ENCODE measurements at places on chromosomes 13 and 19.
A peak's percentile ranks its signal among the peaks of the same experiment; 100 is the strongest.

DNA sequence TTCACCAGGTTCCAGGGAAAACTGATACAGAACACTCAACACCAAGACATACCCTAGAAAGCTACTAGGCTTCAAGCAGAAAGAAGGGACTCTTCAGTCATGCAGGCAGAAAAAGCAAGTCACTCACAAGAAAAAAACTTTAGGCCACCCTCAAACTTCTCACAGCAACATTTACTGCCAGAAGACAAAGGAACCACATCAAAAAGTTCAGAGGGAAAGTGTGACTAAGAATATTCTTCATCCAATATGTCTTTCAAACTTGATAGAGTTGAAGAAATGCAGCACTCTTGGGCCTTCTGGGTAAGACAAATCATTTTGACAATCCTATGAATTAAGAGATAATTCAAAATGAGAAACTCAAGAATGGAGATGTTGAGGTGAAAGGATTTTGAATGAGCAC, 7.7 kb downstream of the DZIP1 start:
- no peak for DNase-seq

- no peak for DNase-seq
Observed at GRCh38 chr13:79482281-79482970, 1.5 kb downstream of the NDFIP2 start.

- DNase-seq, result no peak
Observed at GRCh38 chr13:111359237-111359915, 38.9 kb downstream of the TEX29 start.

GRCh38 chr19:2512523-2513431, 36.9 kb downstream of the GADD45B start:
- no peak for DNase-seq

GRCh38 chr19:12793290-12794195, 2.3 kb downstream of the JUNB start:
- DNase-seq, result peak; percentile 97

GRCh38 chr13:27857282-27857681, 62.5 kb upstream of the PDX1 start:
- DNase-seq, result no peak

GRCh38 chr19:3750211-3750610, 11.3 kb downstream of the APBA3 start:
- no peak for DNase-seq

GRCh38 chr13:105406551-105406950, 1128.9 kb downstream of the EFNB2 start:
- DNase-seq, result no peak

DNA sequence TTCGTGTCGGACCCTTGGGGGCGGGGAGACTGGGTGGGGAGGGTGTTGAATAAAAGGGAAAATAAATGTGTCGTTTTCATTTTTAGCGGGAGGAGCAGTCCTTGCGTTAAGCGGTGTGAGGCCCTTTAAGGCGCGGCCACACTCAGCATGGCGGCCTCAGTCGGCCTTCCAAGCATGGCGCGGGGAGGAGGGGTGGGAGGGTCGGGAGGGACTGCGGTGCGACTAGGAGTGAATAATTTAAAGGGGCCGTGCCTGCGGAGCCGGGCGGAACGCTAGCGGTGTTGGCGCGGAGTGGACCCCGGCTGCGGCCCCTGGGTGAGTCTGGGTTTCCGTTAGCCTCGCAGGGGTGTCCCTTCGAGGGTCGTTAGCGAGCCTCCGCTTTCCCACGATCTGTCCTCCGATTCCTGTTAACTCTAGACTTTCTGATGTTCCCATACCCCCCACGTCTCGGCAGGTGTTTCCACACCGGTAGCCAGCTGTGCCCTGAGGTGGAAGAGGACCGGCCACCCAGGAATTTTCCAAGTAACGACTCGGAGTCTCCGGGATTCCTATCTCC, 1.5 kb upstream of the PNPLA6 start:
- DNase-seq, result peak; percentile 87

DNA sequence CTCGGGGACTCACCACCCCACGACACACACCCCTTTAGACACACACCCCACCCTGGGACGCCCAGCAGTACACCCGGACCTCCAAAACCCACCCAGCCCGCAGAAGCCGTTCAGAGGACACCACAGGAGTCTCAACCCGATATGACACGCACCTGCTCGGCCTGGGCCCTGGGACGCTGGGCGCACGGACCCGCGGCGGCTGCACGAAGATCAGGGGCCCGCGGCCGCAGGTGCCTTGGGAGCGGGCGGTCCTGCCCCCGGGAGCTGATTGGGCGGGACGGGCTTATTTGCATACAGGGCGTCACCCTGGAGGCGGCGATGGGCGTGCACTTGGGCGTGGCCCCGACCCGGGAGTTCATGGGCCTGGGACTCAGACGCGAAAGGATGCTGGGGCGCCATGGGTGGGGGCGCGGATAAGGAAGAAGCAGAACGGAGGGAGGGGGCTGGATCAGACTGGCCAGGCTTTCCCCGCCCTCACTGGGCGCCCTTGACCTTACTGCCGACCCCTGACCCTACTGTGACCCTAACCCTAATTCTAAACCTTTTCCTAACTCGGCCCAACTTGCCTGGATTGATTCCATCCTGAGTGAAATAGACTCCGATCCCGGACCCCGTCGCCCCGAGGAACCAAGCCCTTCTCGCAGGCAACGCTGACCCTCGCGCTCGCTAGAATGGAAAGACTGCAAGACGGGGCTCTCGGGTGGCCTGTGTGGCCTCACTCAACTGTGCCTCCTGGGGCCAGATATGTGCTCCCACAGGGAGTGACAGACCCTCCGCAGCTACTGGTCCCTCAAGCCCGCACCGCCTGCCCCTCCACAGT, at the start of gene MEF2B:
TSS of gene MEF2B (minus strand) at position 211 of the 820 bp plus-strand sequence. CDS start 19,528 bp downstream, outside the sequence.
- DNase-seq, result peak; percentile 77

- no peak for DNase-seq
Observed at GRCh38 chr13:99929866-99930265, 41.7 kb downstream of the ZIC5 start.

DNA sequence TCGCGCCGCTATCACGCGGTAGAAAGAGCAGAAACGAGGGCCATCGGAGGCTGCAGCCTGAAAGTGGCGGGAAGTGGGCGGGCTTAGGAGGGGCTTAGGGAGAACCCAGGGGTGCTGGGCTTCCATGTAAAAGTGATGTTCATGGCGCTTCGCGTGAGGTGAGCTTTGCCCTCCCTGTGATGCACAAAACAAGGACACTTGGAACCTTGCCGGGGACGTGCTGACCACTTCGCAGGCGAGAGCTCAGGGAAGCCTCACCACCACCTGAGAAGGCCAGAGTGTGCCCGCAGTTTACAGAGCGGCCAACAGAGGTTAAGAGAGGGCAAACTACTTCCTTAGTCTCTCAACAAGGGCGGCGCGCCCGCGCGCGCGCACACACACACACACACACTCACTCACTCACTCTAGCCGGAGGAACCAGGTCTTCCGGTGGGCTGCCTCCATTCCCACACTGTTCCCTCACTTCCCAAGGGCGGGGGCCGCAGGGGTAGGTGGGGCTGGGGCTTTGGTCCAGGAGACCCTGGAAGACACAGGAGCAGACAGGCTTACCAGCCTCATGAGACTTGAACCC, 651 bp downstream of the GAPDHS start:
- DNase-seq, result peak; percentile 43

GRCh38 chr19:51760697-51761356, at the start of gene FPR2:
TSS of gene FPR2 (plus strand) at chr19:51761180. CDS start at chr19:51768659, 7,479 bp downstream.
- DNase-seq, result no peak

GRCh38 chr13:110912651-110913051, 2.2 kb downstream of the ANKRD10 start:
- no peak for DNase-seq

DNA sequence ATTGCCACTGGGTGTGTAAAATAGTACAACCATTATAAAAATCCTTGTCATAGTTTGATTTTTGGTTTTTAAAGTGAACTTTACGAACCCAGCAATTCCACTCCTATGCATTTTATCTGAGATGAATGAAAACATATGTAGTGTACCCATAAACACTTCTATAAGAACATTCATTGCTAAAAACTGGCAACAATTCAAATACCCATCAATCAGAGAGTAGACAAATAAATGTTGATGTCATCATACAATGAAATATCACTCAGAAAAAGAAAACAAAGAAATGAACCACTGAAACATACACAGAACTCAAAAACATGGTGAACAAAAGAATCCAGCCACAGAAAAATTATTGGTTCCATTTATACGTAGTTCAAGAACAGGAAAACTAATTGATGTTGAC, 202.3 kb downstream of the ABCC4 start:
- DNase-seq, result no peak

DNA sequence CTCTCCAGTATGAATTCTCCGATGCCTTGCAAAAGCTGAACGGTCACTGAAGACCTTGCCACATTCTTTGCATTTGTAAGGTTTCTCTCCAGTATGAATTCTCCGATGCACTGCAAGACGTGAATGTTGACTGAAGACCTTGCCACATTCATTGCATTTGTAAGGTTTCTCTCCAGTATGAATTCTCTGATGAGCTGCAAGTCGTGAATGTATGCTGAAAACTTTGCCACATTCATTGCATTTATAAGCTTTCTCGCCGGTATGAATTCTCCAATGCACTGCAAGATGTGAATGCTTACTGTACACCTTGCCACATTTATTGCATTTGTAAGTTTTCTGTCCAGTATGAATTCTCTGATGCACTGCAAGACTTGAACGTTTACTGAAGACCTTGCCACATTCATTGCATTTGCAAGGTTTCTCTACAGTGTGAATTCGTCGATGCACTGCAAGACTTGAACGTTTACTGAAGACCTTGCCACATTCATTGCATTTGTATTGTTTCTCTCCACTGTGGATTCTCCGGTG, 20.0 kb upstream of the ZNF841 start:
- no peak for DNase-seq

DNA sequence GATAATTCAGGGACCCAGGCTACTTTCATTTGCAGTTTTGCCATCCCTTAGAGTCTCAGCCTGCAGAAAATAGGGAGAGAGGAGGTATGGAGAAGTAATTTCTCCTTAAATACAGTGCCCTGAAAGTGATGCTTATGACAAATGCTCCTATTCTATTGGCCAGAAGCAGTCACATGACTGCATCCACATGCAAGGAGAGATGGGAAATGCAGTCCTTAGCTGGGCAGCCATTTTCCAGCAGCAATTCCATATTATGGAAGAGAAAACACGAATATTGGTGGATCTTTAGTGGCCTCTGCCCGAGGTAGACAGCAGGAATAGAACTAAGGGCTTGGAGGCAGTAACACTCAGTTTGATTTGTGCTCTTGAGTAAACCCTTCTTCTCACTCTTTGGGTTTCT, 39.4 kb downstream of the VAV1 start:
- peak; percentile 32 for DNase-seq

GRCh38 chr19:38441657-38442348, 8.3 kb downstream of the RYR1 start:
- DNase-seq, result no peak

- no peak for DNase-seq
Observed at GRCh38 chr13:52978989-52979388, 49.6 kb upstream of the OLFM4 start.

DNA sequence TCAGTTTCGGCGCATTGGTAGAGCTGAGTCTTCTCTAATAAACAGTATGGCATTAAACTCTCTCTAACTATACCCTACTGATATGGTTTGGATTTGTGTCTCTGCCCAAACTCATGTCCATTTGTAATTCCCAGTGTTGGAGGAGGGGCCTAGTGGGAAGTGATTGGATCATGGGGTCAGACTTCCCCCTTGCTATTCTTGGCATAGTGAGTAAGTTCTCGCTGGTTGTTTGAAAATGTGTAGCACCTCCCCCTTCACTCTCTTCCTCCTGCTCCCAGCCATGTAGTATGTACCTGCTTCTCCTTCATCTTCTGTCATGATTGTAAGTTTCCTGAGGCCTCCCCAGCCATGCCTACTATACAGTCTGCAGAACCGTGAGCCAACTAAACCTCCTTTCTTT, 682.7 kb upstream of the ARGLU1 start:
- no peak for DNase-seq

- DNase-seq, result peak; percentile 96
Observed at GRCh38 chr19:4328243-4328990, 10.2 kb downstream of the STAP2 start.

GRCh38 chr13:46593398-46593797, 40.4 kb downstream of the LRCH1 start:
- DNase-seq, result peak; percentile 49

GRCh38 chr19:10292789-10293636, 3.3 kb downstream of the ICAM5 start:
- DNase-seq, result no peak

DNA sequence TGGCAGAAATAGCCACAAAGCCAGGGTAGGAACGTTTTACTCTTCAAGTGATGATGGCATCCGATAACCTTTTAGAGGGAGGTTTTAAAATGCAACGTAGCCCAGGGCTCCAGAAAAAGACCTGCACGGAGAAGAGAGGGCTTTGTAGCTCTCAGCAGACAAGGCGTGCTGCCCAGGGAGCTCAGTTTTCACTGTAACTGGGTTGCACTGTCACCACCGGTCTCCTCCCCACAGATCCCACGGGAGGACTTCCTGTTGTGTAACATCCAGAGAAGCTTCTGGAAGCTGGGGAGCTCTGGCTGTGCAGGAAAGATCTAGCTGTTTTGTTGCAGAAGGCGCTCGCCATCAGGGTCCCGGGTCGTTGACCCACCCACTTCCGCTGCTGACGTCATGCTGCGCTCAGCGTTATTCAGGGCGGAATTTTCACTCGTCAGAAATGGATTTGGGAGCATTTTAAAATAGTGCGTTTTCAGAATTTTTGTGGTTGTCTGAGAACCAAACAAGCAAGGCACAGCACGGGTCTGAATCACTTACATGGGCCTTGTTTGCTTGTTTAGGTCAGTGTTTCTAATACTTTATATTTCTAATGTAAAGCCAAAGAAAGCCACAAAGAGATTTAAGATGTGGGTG, 50.8 kb downstream of the ATP11A start:
- DNase-seq, result no peak

DNA sequence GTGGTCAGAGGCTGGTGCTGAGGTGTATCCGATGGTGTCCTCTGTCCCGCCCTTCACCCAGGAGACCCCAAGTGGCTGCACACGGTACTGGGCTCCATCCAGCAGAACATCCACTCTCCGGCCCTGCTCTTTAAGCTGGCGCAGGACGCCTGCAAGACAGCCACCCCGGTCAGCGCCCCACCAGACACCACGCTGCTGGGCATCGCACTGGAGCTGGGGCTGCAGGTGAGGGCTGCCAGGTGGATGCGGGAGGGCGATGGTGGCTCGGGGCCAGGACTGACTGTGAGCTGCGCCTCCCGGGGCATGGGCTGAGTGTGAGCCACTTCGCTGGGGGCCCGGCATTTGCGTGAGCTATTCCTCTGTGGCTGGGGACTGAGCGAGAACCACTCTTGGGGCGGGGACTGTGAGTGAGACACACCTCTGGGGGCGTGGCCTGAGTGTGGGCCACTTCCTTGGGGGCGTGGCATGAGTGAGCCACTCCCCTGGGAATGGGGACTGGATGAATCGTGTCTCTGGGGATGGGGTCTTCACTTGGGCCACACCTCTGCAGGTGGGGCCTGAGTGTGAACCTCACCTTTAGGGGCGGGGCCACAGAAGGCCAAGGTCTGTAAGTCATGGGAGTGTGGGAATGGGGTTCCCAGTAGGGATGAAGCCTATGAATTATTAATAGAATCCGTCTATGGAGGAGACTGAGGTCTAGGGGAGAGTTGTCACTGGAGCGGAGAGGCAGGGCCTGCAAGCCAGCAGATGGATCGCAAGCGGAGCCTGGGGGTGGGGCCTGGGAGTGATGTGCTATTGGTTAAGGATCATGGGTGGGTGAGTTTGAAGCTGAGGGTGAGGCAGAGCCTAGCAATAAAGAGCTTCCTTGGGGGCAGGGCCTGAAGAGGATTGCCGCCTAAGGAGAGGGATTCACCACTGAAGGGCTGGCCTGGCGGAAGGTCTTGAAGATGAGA, 30.5 kb downstream of the ZSWIM4 start:
- peak; percentile 40 for DNase-seq

Data from CD4-positive, alpha-beta T cell treated with Interleukin-12 subunit alpha and Interleukin-12 subunit beta, for 1 hour (primary cell).